ENCODE measurements at places on chromosomes 16 and 17.

GRCh38 chr16:4624827-4625559 lies 367 bp downstream of the MGRN1 start:
- DNase-seq: no peak

DNA sequence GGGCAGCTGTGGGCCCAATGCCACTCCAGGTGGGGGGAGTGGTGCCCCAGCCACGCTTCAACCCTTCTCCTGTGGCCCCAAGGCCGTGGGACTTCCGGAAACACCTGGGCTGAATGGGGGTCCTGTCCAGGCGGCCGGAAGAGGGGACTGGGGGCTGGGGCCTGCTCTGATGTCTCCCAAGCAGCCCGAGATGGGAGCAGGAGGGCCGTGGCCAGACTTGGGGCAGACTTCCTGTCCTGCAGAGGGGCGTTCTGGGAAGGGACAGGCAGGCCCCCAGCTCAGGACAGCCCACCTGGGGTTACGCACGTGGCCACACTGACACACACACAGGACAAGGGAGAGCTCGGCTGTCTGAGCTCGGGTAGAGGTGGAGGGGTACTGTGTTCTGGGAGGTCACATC lies 5.1 kb downstream of the HSD3B7 start:
- no peak for DNase-seq

GRCh38 chr17:27310565-27311110 lies 16.7 kb downstream of the WSB1 start:
- DNase-seq: no peak

DNA sequence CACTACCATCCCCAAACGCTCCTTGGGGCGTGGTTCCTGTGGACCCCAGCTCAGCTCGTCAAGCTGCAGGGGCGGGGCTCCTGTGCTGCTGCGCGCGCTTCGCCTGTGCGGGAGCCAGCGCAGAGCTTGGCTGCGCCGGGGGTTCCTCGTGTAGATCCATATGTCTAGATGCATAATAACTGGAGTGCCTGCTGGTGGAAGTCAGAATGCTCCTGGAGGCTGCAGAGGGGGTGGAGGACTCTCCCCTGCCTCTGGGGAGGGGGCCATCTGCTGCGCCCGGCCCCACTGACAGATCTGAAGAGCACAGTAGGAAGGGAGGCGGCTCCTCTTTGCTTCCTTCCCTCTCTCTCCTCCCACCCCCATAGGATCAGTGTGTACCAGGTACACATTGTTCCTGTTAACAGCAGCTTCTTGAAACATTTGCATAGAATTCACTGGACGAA lies 4.6 kb downstream of the RASD1 start:
- no peak for DNase-seq

DNA sequence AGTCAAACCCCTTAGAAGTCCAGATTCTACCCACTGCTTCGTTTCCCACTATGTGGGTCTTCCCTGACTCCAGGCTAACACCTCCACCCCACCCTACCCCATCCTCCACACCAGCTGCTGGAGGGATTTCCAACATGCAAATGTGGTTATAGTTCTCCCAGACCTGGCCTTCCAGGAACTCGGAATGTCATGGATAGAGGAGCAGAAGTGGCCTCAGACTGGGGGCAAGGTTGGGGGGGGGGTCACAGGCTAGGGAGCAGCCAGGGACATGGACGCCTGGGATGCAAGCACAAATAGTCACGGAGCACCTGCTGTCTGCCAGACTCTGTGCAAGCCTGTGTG lies 2.0 kb downstream of the CAMKK1 start:
- no peak for DNase-seq

- DNase-seq: no peak
Measured at GRCh38 chr16:8634991-8635736, 13.7 kb downstream of the METTL22 start.

DNA sequence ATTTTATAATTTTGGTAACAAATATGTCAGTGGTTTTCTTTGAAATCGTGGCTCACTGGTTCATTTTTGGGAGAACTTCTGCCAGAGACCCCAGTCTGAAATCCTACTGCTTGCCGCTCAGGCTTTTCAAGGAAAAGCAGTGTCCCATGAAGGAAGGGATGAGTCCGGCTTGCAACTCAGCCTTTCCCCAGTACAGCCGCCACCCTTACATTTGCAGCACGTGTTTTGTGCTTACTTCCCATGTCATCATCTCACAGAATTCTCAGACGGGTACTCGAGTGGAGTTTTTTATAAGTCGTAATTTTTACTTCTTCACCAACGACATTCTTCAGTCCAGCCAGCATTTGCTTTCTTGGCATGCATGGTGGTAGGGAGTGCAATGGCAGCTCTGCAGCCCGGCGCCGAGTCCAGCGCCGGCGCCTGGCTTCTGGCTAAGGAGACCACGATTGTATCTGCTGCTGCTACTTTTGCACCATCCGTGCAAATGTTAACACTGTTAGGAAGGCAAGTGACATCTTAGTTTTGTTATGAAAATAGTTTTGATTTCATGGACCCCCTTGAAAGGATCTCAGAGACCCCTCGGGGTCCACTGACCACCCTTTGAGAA lies 111.0 kb downstream of the AMFR start:
- no peak for DNase-seq

- no peak for DNase-seq
Measured at GRCh38 chr16:10323528-10323869, 62.4 kb upstream of the ATF7IP2 start.

- no peak for DNase-seq
Measured at GRCh38 chr17:79023886-79024771, at the start of gene C1QTNF1. Gene C1QTNF1, plus strand, starts transcription at chr17:79024169. Its CDS starts 19,800 bp downstream, at chr17:79043969.

DNA sequence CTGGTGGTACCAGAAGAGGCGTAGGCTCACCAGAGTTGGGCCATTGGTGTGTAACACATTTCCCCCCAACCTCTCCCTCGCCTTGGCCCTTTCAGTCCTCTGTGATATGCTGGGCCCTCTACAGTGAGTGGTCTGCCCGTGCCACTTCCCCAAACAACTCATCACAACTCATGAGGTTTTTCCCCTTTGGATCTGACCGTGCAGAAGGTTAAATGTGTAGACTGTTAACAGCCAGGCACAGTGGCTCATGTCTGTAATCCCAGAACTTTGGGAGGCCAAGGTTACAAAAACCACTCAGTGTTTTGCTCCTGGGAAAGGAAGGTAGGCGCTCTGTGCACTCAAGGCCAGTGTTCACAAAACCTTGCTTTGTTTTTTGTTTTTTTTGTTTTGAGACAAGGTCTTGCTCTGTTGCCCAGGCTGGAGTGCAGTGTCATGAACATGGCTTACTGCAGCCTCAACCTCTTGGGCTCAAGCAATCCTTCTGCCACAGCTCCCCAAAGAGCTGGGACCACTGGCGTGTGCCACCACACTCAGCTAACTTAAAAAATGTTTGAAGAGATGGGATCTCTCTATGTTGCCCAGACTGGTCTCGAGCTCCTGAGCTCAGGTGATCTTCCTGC lies 11.3 kb upstream of the CYB5B start:
- DNase-seq: no peak

DNA sequence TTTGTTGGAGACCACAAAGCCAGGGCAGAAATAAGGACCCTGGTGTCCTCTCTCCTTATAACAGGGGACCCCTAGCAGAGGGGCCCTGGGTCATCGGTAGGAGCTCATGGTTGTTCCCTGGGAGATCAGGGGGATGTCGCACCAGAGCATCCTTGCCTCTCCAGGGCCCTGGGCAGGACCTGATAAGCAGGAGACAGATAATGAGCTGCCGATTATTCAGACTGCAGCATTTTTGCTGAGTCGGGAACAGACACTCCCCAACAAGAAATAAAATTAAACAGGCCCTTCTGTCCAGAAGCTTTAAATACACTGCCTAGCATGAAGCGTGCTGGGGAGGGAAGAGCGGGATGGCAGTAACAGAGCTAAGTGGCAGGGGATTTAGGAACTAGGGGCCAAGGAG lies 15.4 kb upstream of the GFAP start:
- DNase-seq: no peak

DNA sequence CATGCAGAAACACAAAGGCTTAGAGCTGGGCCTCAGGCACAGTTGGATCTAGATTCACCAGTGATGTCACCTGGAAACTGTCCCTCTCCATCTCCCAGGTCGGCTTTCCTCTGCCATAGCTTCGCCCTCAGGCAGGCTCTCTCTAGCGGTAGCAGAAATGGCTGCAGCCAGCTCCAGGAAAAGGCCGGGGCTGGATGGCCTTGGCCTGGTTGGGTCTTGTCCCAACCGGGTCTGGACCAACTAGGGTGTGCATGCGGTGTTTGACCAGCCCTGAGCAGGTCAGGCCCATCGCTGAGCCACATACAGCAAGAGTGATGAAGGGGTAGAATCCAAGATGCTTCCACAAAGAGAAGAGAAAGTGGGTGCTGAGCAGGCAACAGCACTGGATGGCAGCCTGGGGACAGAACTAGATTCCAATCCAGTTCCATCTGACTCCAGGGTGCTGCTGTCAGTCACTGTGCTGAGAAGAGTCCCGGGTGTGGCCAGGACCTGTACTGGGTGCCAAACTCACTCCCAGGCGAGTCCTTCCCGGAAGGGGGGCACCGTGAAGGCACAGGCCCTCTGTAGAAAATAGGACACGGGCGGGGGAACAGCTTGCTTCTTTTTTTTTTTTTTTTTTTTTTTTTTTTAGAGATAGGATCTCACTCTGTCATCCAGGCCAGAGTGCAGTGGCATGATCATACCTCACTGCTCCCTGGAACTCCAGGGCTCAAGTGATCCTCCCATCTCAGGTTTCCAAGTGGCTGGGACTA lies 51.8 kb downstream of the SOCS3 start:
- no peak for DNase-seq

DNA sequence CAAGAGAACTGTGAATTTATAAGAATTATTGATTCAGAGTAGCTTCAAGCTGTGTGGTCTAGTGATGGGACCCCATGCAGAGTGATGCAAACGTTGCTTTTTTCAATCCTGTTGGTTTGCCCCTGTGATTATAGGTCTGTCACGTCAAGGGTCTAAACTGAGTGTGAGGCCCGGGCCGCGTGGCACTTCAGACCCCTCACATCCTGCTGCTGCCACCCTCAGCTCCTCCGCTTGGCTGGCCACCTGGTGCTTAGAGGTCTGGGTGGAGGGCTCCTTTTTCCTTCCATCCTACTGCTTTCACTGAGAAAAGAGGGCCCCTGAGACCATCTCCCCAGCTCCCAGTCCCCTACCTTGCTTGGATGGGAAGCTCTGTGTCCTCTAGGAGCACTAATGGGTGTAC lies 12.0 kb downstream of the MYL4 start:
- DNase-seq: no peak

GRCh38 chr16:50458667-50459495 lies 89.3 kb upstream of the NKD1 start:
- no peak for DNase-seq

GRCh38 chr17:7122381-7122780 lies 7.8 kb upstream of the ASGR2 start:
- DNase-seq: no peak

DNA sequence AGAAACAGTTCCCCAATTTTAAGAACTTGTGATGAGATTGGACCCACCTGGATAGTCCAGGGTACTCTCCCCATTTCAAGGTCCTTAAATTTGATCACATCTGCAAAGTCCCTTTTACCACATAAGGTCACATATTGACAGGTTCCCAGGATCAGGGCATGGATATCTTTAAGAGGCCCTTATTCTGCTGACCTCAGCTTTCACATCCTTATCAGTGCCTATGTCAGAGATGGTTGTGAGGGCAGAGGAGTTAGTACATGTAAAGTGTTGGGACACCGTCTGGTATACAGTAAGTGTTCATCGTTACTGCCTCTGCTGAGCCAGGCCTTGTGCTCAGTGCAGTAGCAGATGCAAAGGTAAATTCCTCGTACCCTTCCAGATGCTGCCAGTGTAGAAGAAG lies 375.4 kb upstream of the ASIC2 start:
- DNase-seq: no peak

GRCh38 chr16:70692130-70692872 lies 6.4 kb upstream of the MTSS2 start:
- no peak for DNase-seq

GRCh38 chr17:70810609-70811008 lies 641.3 kb downstream of the KCNJ2 start:
- no peak for DNase-seq

- DNase-seq: no peak
Measured at GRCh38 chr17:82127315-82127595, 29.2 kb upstream of the FASN start.

- DNase-seq: peak; percentile 35
Measured at GRCh38 chr16:12095275-12096156, 119.0 kb downstream of the SNX29 start.

DNA sequence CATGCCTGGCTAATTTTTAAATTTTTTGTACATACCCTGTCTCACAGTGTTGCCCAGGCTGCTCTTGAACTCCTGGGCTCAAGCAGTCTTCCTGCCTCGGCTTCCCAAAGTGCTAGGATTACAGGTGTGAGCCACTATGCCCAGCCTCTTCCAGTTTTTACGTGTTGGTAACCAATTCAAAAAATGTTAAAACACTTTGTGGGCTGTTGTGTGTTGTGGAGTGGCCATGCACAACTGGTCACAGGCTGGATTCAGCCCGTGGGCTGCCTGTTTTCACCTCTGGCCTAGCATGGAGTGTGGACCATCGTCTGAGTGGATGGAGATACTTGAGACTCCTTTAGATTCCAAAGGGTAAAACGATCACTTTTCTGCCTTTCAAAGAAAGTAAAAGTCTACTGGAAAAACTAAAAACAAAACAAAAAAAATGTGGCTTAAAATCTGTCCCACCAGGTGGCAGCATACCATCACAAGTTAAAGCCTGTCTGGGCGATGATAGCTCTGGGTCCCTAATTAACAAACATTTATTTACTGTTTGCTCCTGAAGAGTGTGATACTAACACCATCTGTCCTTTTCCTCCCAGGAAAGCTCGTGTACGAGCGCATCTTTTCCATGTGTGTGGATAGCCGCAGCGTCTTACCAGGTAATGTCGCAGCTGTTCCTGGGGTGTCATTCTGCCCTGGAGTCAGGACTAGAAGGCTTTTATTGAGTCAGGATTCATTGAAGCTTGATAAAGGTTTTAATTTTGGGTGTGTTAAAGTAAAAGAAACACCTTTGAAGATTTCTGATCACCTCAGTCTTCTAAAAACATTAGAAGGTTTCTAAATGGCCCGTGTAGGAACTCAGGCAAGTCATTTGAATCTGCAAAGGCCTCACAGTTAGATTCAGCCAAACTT lies 45.8 kb downstream of the VPS35L start:
- DNase-seq: peak; percentile 5

DNA sequence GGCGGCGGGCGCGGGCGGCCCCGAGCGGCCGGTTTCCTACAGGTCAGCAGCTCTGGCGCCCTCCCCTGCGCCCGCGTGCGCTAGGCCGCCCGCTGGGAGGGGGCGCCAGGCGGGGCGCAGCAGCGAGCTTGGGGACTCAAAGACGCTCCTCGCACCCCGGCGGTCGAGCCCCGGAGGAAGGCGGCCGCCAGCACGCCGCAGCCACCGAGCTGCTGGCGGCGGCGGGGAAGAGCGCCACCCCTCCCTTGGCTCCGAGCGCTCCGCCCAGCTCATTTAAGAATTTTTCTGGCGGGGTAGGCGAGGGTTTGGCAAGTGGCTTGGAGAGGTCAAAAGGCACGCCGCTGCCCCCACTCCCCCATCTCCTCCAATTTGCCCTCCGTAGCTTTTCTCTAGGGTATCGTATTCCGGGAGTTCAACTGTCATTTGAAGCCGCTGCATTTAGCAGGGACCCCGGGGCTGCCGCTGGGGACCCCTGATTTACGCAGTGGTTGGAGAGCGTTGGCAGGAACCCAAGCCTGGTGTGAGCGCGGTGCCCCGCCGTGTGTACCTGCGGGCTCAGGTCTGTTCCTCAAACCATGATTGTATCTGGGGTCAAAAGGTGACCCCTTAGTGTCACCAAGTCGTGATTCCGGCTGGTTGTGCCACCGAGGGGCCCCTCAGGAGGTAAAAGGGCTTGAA lies 59.5 kb upstream of the GSE1 start:
- no peak for DNase-seq

- peak; percentile 23 for DNase-seq
Measured at GRCh38 chr17:50198026-50198669, 3.3 kb downstream of the COL1A1 start.

GRCh38 chr17:57145347-57145746 lies 60.3 kb downstream of the AKAP1 start:
- no peak for DNase-seq
